MCF 10A (cell line): ENCODE measurements at places on chromosomes 7 and 10. TPM values are rescaled to one million over a fixed set of nuclear protein-coding genes. Genes with fewer than 3 reads are reported as not detected.

Gene VIPR2
- not detected in 2 replicates for total RNA-seq

Gene CASP7
- 7.4 and 13.7 TPM in 2 replicates for total RNA-seq

Gene SPDYE11
- total RNA-seq, result not detected in 2 replicates

Gene TMEM229A
- total RNA-seq, result not detected in 2 replicates

Gene ANKRD61
- 0.42 TPM in 1 of 2 replicates, not detected in the other for total RNA-seq

Gene CALCR
- total RNA-seq, result not detected in 2 replicates
